ENCODE measurements at places on chromosomes 11 and 22.

DNA sequence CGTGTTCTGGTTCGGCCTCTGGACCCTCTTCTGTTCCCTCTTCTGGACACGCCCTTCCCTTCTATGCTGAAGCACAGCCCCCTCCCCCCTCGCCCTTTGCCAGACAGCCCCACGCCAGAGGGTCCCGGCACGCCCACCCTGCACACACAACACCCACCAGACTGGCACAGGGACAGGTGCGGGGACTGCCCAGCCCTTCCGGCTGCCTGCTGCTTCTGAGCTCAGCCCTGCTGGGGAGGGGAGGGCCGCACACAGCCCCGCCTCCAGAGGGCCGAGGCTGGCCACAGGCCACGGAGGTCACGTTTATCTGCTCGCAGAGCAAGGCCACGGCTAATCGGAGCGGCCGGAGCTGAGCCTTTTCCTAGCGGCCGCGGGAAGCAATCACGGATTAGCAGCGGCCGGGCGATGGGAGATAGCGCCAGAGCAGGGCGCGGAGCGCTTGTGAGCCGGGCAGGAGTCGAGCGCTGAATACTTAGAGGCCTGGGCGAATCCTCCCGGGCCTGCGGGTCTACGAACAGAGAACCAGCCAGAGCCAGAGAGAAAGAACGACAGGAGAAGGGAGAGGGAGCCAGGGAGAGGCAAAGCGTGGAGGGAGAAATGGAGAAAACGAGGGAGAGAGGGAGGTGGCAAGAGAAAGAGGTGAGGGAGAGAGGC is 21.5 kb downstream of the OTUB1 start:
- DNase-seq = no peak

DNA sequence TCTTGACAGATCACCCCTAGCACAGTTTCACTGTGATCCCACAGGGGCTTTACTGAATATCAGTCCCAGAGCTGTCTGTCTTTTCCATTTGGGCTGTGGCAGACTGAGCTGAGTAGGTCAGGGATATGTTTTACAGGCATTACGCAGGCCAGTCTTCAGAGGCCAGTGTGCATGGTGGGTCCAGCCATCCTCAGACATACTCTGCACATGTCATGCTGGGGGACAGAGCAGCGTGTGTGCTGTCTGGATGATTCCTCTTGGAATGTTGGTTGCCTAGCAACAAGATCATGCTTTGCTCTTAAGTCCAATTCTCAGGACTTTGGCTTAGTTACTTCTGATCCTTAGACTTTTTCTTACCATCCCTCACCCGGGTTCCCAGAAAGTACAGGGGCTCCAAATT is 736.5 kb downstream of the DLG2 start:
- DNase-seq = no peak

DNA sequence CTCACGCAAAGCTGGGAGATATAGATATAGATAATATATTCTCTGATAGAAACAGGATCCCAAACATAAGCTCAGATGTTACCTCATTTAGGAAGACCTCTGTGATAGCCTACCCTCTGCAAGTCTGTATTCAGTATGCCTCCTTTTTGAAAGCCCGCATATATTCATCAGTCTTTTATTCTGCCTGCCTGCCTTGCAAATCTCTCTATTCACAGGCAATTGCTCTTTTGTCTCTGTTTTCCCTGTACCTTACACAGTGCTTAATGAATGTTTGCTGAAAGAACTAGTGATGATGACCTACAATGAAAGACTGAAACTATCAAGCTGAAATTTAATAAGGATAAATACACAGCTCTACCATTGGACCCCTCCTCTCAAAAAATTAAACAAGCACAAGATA is 18.4 kb downstream of the DEUP1 start:
- no peak for DNase-seq

- no peak for DNase-seq
Observed at GRCh38 chr11:45881708-45882368, 3.6 kb upstream of the MAPK8IP1 start.

DNA sequence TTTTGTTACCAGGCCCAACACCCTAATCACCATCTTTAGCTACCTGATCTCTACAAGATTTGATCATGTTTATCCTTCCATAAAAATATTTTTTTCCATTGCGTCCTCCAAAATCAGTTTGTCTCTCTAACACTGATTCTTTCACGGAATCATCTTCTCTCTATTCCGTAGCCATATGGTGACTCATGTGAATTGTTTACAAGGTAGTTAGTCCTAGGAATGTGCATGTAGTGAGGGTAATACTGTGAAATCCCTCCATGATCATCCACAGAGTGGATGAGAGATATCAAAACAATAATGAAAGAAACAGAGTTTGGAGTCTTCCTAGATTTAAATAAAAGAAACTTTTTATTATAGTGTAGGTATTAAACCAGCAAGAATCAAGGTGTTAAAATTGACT is 230.2 kb downstream of the METTL15 start:
- DNase-seq = no peak

DNA sequence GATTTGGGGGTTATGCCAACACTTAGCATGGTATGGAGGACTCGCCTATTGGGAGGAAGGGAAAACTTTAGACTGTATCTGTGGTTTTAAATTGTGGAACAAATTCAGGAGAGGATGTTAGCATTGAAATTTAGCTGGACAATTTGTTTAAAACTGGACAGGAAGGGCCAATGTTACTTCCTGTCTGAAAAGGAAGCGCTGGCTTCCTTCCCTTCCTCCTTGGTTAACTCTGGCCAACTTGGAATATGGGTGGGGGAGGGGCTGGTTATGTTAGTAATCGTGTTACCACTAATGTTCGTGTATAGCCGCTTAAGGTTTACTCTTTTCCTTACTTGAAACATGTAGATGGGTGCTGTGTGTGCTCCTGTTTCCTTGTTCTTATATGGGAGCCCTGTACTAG is 13.9 kb downstream of the CTNND1 start:
- DNase-seq = no peak

DNA sequence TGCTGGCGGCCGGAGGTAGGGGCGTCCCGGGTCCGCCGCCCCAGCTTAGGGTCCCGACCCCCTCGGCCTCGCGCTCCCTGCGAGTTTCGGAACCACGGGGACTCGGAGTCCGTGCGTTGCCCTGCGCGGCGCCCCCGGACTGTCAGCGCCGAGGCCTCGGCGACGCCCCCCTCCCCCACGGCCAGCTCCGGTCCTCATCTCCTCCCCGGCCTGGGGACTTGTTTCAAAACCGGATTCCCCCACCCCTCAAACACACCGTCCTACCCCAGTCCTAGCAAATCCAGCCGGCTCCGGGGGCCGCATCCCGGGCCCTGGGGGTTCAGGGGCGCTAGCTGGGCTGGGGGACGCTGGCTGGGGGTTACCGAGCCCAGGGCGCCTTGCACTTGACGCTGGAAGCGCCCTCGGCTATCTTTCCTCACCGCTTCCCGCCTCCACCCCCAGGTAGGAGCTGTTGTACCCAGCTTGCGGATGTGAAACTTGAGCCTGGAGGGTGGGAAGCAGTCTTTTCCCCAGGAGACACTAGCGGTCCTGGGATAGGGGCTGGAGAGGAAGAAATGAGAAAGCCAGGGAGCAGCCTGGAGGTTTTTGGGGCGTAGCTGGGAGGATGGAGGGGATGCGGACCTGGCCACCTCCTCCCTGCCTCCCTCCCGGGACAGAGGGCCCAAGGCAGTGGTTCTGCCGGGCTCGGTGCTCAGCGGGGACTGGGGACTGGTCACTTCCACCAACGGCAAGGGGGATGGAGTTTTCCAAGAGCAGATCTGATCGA is 550 bp downstream of the FBLN1 start:
- DNase-seq = no peak

- DNase-seq = no peak
Observed at GRCh38 chr11:71908218-71908617, 20.2 kb downstream of the XNDC1N start.

GRCh38 chr22:46066691-46067090 is 83.6 kb upstream of the PPARA start:
- no peak for DNase-seq

DNA sequence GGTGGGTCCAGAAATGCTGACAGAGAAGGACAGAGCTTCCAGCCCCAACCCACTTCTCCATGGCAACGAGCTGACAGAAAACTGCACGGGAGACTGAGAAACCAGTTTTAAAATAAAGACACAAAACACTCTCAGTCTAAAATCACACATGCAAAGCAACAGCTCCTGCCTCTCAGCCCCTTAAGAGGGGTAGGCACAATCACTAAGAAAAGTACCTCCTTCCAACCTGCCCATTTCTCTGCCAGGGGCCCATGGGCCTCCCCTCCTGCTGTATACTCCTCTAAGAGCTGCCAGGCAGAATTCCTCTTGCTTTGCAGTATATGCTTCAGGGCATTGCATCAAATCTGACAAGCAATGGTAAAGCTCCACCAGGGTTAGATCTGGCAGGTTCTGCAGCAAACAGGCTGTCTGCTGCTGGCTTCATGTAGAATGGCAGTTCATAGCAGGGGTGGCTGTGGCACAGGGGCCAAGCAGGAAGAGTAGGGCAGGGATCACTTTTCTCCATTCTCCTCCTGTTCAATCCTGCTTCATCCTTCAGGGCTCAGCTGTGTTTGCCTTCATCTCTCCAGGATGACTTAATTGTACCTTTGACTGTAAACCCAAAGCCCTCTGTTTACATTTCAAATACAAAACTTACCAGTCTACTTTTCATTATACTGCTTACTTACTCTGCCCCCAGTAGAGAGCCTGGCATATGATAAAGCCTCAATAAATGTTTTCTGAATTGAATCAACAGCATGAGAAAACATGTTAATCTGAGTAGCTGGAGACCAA is 77.7 kb downstream of the KCNC1 start:
- DNase-seq = no peak

GRCh38 chr22:44587737-44588310 is 89.8 kb upstream of the RTL6 start:
- DNase-seq = no peak

DNA sequence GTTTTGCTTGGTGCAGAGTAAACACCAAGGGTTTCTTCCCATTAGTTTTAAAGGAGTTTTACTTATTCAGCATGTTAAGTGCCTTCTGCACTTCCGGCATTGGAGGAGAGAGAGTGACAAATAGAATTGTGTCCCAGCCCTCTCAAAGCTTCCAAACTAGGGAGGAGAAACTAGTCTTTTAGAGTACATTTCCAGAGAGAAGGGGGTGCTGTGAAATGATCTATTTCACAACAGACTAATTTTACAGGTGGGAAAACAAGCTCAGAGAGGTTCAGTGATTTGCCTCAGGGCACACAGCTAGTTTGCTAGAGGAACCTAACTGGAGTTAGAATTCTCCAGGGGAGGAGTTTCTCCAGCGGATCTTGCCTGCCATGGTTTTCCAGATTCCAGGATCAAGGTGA is 12.6 kb downstream of the MPST start:
- no peak for DNase-seq

DNA sequence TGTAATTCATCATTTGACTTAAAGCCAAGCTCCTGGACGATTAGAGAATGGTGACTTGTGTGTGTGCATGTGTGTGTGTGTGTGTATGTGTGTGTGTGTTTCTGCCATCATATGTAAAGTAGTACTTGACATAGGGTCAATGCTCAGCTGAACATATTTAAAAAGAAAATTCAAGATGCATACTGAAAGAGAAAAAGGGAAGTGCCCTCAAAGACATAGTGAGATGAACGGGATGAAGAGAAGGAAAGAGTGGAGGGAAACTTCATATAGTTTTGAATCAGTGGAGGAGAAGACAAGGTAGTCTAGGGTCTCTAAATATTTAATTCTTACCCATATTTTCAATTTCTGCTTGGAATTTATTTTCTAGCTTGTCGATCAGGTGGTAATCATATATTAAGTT is 4.0 kb downstream of the TCN1 start:
- DNase-seq = no peak

DNA sequence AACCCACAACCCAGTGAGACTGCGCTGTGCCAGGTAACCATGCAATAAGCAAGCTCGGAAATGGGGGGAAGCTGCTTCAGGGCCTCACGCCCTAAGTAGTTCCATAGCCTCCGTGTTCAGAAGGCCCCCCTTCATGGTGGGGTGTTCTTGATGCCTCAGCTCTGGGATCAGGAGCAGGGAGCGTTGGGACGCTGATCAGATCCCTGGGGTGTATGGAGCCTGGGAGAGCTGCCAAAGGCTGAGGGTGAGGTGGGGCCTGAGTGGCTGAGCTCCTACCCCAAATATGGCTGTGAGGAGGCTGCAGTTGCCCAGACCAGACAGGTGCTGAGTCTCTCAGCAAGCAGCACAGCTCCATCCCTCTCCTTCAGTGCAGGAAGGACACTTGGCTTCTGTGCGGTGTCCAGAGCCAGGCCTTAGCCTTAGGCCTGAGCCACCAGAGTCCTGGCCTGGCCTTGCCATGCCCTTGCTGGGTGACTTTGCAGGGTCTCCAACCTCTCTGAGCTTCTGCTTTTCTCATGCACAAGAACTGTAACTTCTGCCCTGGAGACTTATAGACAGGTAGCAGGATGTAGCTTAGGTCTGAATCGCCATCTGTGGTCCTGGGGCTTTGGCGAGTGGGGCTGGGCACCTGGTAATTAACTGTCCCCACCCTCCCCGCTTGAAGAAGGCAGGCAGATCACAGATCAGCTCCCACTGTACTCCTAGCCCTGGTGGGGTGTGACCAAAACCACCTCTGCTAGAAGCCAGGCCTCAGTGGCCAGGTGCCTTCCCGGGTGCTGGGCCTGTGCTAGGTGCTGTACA is 5.3 kb downstream of the MMP11 start:
- no peak for DNase-seq

DNA sequence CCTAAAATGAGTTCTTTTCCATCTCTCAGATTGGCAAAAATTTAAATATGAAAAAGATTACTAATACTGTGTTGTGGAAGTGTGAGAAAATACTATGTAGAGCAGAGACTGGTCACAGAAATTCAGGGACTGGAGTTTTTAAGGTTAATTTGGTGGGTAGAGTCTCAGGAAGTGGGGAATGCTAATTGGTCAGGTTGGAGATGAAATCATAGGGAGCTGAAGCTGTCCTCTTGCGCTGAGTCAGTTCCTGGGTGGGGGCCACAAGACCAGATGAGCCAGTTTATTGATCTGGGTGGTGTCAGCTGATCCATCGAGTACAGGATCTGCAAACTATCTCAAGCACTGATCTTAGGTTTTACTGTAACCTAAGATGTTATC is 29.4 kb upstream of the TMEM86A start:
- no peak for DNase-seq

DNA sequence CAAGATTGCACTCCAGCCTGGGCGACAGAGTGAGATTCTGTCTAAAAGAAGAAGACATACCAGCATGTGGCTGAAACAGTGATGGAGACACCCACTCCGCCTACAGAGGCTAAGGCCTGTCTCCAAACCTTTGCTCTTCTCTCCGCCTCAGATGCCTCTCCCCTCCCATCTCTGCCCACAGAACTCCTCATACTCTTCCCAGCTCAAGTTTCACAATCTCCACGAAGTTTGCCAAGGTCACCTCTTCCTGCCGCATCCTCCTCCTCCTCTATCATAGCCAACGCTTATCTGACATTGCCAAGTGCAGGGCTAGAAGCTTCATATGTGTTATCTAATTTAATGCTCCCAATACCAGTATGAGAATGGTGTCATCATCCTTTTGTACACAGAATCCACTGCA is 25.9 kb upstream of the FBLN1 start:
- DNase-seq = no peak

DNA sequence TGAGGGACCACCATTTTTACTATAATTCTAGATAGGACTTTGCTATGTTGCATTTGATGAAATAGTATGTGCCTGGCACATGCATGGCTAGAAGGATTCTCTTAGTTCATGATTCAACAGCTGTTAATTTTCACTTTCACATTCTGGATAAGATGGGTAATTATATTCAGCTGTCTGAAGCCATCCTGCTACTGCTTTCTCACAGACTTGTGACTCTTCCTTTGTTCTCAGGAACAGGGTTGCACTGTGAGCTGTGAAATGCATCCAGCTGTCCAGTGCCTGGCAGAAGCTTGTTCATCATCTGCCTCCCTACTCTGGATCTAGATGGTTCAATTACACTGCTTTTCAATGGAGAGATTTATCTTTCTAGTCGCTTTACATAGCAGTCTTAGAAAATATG is 610.1 kb upstream of the ANO5 start:
- DNase-seq = no peak
